Astrocyte of the spinal cord (primary cell): ENCODE measurements at places on chromosomes 3 and 15.

DNA sequence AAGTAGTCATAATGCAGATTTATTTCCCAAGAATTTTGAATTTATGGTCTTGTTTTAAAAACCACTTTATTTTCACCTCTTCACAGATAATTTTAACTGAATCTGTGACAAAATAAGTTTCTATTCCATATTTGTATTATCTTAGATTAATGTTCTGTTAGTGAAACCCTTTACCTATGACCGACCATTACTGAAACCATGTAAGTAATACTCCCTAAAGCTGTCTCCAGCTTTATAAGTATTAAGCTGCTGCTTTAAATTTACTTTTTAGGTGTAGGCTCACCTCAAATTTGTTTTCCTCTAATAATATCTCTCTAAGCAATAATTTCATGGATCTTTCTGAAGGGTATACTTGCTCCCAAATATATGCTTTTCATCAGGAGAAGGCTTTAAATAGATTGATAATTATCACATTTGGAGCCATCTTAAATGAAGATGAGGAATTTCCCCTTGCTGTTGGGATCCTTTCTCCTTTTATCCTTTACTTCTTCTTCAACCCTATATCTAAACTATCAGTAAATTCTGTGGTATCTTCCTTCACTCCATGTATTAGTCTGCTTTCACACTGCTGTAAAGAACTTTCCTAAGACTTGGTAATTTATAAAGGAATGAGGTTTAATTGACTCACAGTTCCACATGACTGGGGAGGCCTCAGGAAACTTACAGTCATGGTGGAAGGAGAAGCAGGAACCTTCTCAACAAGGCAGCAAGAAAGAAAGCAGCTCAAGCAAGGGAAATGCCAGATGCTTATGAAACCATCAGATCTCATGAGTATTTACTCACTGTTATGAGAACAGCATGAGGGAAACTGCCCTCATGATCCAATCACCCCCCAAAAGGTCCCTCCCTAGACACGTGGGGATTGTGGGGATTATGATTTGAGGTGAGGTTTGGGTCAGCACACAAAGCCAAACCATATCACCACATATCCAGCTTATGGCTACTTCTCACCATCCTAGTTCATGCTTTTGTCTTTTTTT lies 92.3 kb upstream of the P2RY1 start:
- no peak for DNase-seq

GRCh38 chr3:4776980-4777581 lies 202.2 kb upstream of the BHLHE40 start:
- DNase-seq = no peak

- DNase-seq = no peak
Observed at GRCh38 chr3:26636096-26636727, 13.6 kb downstream of the LRRC3B start.

DNA sequence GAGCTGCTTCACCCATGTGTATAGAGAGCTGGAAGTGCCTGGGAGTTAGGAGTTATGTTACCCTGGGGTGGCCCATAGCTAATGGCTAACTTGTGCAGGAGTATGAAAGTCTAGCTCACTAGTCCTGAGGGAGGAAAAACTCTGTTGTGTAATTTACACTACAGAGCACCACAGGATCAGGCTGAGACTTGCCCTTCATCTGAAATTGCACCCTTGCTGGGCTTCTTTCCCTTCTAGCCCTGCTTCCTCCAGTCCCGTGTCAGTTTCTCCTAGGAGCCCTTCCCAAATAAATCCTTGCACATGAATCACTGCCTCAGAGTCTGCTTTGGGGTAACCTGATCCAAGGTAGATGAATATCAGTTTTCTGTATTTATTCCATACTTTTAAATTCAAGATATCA lies 40.0 kb downstream of the CTXND1 start:
- DNase-seq = no peak

DNA sequence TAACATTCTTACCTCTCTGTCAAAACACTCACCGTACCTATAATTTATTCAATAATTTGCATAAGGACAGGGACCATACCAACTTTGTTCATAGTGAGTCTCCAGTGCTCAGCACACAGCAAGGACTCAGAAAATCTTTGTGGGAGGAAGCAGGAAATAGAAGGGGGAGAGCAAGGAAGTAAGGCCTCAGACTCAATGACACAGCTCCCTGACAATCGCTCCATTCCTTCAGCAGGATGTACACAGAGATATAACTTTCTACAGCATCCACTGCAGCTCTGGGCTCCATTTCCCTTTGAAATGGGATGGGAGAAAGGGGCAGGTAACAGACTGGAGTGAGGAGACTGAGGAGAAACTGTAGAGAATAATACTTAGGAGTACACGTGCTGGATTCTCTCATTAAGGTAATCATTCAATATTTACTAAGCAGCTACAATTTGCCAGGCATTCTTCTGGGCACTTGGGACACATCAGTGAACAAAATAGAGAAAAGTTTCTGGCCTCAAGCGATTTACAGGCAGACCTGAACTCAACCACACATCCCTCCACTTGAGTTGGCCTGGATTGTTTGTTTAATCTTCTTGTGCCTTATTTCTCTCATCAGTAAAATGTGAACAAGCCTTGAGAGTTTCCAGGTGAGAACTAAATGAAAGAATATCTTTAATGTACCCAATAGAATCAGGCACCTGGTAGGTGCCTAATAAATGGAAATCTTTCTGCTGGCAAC lies 330.3 kb upstream of the THBS1 start:
- no peak for DNase-seq

GRCh38 chr15:63408524-63408923 lies 26.9 kb upstream of the CA12 start:
- peak; percentile 42 for DNase-seq
